ENCODE measurements at places on chromosomes 1 and 21.

DNA sequence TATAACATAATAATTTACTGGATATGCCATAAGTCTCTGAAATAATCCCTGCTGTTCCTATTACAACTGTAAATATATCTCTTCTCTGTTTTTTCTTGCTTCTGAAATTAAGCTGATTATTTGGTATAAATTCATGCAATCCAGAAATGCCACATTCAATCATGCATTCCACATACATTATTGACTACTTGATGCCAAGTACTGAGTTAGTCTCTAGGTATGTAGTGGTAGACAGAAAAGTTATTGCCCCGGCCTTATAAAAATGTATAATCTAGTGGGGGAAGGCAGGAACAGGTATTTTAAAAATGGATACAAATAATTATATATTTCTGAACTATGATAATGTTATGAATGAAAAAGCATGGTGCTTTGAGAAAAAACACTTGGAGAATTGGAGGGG is 338.6 kb upstream of the SNX7 start:
- DNase-seq = no peak

GRCh38 chr21:26587736-26588201 is 14.7 kb upstream of the CYYR1 start:
- DNase-seq = peak; percentile 67

DNA sequence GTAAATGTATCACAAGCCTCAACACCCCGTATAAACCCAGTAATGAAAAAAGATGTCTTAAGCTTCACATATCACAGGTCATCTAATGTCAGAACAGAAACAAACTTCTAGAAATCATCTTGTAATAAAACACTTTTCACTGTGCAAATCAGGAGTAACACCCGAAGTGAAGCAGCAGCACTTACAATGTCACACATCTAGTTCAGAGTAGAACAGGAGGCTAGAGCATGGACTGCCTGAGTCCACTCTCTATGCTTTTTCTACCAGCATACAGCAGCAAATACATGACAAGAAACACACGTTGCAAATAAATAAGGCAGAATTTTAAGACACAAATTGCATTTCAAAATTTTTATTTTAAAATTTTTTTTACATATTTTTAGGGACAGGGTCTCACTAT is 57.2 kb downstream of the AKT3 start:
- no peak for DNase-seq

- DNase-seq = peak; percentile 21
These were observed 186.7 kb downstream of the PDE4B start for GRCh38 chr1:65979136-65980044.
